ENCODE measurements at places on chromosomes 1 and 21.
A peak's percentile ranks its signal among the peaks of the same experiment; 100 is the strongest.

GRCh38 chr1:32178380-32179192 lies 889 bp upstream of the TXLNA start:
- peaks cover 31% of the 10 kb centered on the region for H3K4me1 ChIP-seq
- H3K27me3 ChIP-seq, result no peaks in the 10 kb centered on the region
- H3K36me3 ChIP-seq, result peaks cover 12% of the 10 kb centered on the region
- peak overlapping the region; percentile 90 for H3K27ac ChIP-seq

DNA sequence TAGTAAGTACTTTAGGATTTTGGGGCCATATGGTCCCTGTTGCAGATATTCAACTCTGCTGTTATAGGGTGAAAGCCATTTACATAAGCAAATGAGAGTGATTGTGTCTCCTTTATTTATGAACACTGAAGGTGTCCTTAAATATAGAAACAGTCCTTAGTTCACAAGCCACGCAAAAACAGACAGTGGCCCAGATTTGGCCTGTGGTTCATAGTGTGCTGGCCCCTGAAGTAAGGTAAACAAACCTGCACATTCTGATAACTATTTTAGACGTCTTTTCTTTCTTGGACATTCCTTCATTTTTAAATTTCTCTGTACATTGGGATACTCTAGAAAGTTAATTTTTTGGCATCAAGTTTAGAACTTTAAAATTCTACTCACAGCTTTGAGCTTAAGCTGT lies 23.5 kb downstream of the RAP1A start:
- no peaks in the 10 kb centered on the region for H3K27me3 ChIP-seq
- no peak for DNase-seq
- no peak overlapping the region for H3K4me3 ChIP-seq

DNA sequence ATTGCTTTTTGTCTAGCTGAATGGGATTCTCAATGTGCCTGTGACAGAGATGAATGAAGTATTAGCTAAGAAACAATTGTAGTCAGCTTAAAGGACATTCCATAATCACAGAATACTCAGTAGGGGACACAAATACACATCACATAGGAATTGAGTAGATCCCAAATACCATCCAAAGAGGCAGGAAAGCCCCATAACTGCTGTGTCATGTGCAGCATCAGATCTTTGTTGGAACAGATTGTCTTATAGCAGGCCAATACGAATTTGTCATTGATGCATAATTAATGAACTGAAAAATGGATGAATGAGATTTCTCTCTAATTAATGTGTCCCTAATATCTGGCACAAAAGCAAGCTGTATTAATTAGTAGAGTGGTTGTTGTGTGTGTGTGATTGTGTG lies 82.3 kb upstream of the S1PR1 start:
- H3K27ac ChIP-seq, result no peak overlapping the region
- no peak overlapping the region for H3K4me3 ChIP-seq
- no peaks in the 10 kb centered on the region for H3K4me1 ChIP-seq
- no peak for DNase-seq

- no peak overlapping the region for H3K27ac ChIP-seq
- no peak for DNase-seq
- H3K36me3 ChIP-seq, result no peaks in the 10 kb centered on the region
- H3K4me3 ChIP-seq, result no peak overlapping the region
Measured at GRCh38 chr1:109981004-109981335, 3.6 kb upstream of the AHCYL1 start.

- H3K4me3 ChIP-seq, result no peak overlapping the region
- peaks cover 31% of the 10 kb centered on the region for H3K27me3 ChIP-seq
- DNase-seq, result no peak
- H3K27ac ChIP-seq, result no peak overlapping the region
- peaks cover 9% of the 10 kb centered on the region for H3K4me1 ChIP-seq
Measured at GRCh38 chr1:19639999-19640362, 4.1 kb upstream of the NBL1 start.

DNA sequence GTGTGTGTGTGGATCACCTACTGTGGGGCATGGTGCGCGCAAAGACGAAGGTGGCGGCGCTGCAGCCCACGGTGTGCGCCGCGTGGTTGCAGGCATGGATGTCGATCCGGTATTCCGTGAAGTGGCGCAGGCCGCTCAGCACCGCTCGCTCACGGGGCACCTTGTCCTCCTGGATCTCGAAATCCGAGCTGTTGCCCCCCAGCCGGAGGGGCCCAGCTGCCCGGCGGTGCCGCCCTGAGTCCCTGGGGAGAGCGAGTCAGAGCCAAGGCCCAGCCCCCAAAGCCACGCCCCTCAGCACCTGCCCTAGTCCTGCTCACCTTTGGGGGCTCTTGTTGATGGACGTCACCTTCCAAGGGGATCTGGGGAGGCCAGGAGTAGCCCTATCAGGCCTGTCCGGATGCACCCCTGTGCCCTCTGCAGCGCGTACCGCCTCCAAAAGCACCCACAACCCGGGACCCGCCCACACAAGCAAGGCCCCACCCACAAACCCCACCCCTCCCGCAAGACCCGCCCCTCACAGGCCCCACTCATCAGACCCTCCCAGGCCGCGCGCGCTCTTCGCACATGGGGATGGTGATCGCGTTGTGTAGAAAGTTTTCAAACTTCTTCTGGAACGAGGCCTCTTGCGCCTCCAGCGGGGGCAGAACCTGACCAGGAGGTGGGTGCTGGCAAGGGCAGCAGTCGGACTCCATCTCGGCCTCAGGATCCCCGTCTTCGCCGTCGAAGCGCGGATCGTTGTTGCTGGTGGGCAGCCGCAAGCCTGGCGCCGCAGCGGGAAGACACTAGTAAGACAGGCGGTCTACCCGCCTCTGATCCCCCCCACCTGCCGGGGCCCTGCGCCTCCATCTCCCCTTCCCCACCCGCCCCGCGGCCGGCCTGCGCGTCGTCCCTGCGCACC lies 13.6 kb downstream of the INSRR start:
- H3K36me3 ChIP-seq, result no peaks in the 10 kb centered on the region
- no peak overlapping the region for H3K27ac ChIP-seq
- peaks cover 13% of the 10 kb centered on the region for H3K27me3 ChIP-seq
- H3K4me1 ChIP-seq, result peaks cover 12% of the 10 kb centered on the region
- no peak overlapping the region for H3K4me3 ChIP-seq
- peak; percentile 28 for DNase-seq

GRCh38 chr1:225449261-225449660 lies 21.4 kb upstream of the LBR start:
- no peak for DNase-seq
- no peak overlapping the region for H3K4me3 ChIP-seq
- H3K4me1 ChIP-seq, result peaks cover 24% of the 10 kb centered on the region
- H3K27me3 ChIP-seq, result no peaks in the 10 kb centered on the region
- no peaks in the 10 kb centered on the region for H3K36me3 ChIP-seq

DNA sequence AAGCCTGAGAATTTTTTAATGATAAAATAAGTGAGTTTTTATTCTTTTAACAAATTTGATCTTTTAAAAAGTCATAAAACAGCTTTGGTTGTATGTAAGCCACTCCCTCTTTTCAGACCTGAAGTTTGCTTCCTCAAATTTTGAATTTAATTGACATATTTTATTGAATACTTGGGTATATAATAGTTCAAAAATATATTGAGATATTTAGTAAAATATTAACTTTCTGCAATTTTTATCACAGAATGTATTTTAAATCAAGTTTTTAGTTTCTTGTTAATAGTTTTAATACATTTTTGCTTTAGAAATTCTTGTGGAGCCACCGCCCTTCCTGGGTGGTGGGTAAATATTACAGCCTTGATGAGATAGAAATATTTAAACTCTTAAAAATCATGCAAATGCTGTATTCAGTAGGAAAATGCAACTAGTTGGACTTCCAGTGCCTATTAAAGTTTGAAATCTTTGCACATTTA lies 867 bp downstream of the PTPRC start:
- DNase-seq, result no peak
- H3K27ac ChIP-seq, result peak overlapping the region; percentile 82
- H3K4me1 ChIP-seq, result peaks cover 42% of the 10 kb centered on the region
- no peaks in the 10 kb centered on the region for H3K27me3 ChIP-seq
- H3K36me3 ChIP-seq, result peaks cover 4% of the 10 kb centered on the region

- no peak overlapping the region for H3K4me3 ChIP-seq
- no peak overlapping the region for H3K27ac ChIP-seq
- no peaks in the 10 kb centered on the region for H3K36me3 ChIP-seq
- H3K27me3 ChIP-seq, result no peaks in the 10 kb centered on the region
- DNase-seq, result no peak
- H3K4me1 ChIP-seq, result no peaks in the 10 kb centered on the region
Measured at GRCh38 chr1:219324171-219324570, 150.5 kb downstream of the LYPLAL1 start.

- no peaks in the 10 kb centered on the region for H3K27me3 ChIP-seq
- H3K4me1 ChIP-seq, result no peaks in the 10 kb centered on the region
- no peaks in the 10 kb centered on the region for H3K36me3 ChIP-seq
- no peak overlapping the region for H3K27ac ChIP-seq
Measured at GRCh38 chr1:239682046-239682445, 295.7 kb downstream of the CHRM3 start.

DNA sequence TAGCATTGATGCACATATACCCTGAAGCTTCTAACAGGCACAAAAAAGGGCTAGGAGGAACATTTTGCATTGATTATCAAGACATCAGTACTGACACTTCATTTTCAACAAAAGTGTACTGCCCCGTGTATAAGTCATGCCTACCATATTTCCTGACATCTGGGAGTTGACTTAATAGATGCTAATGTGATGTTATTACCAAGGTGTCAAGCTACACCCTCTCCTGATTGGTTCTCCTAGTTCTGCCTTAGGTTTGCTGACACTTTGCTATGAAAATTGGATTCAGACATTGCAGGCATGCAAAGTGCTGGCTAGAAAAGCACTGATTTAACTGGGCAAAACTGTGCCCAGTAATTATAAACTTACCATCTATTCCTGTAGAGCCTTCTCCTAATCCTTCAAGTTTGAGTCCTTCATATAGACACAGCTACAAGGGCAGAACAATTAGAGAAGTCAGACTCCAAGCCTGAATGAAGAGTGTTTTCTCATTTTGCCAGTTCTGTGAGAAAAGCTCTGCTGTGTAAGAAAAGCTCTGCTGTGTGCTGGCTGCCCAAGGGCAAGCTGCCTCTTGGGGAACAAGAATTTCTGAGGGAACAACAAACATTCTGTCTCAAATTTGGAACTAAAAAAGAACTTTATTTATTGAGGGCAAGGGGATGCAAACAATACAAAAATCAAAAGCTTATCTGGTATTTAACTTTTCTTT lies 11.2 kb downstream of the S100A10 start:
- H3K4me3 ChIP-seq, result no peak overlapping the region
- no peak overlapping the region for H3K27ac ChIP-seq
- H3K4me1 ChIP-seq, result peaks cover 4% of the 10 kb centered on the region
- H3K27me3 ChIP-seq, result no peaks in the 10 kb centered on the region
- peaks cover 42% of the 10 kb centered on the region for H3K36me3 ChIP-seq

GRCh38 chr1:160651433-160652064 lies 4.7 kb upstream of the SLAMF1 start:
- H3K36me3 ChIP-seq, result no peaks in the 10 kb centered on the region
- no peak overlapping the region for H3K4me3 ChIP-seq
- H3K4me1 ChIP-seq, result peaks cover 80% of the 10 kb centered on the region
